Midbrain (tissue), 1 donor: ENCODE measurements at places on chromosomes 7 and 10.

GRCh38 chr10:123485341-123485960 is 180.7 kb upstream of the GPR26 start:
- DNase-seq = no peak

DNA sequence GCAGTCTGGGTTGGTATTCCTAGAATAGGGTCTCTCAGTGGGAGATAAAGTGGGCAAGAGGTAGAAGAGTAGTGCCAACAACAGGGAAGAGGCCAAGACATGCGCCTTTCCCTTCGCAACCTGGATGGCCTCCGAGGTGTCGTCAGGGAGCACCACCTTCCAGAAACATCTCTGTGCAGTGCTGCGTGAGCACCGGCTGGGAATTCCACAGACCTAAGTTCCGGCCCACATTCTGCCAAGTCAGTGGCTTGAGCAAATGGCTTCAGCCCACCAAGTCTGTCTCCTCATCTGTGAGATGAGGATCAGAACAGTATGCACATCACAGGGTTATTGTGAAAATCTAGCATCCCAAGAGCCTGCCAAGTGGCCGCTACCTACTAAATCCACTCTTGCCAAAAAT is 40.6 kb downstream of the CCDC3 start:
- no peak for DNase-seq

DNA sequence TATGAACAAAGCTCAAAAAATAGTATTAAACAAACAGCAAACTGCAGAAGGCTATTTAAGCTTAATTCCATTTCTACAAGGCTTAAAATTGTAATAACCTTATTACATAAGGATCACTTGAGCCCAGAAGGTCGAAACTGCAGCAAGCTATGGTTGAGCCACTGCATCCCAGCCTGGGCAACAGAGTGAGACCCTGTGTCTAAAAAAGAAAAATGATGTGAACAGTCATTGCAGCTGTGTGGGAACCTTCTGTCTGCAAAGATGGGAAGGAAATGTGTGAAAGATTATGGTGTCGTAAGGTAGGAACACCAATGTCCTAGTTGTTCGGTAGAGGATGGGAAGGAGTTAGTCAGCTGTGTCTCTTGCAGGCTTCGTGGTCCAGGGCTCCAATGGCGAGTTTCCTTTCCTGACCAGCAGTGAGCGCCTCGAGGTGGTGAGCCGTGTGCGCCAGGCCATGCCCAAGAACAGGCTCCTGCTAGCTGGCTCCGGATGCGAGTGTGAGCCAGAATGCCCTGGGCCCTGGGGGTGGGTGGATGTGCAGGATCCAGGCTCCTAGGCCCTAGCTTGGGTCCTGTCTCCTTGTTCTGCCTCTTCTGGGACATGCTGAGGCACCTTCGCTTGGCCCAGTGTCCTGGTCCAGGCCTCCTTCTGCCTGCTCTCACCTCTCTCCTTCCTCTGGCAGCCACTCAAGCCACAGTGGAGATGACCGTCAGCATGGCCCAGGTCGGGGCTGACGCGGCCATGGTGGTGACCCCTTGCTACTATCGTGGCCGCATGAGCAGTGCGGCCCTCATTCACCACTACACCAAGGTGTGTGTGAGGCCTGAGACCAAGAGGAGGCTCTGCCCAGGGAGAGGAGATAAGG is 9.1 kb downstream of the C10orf62 start:
- DNase-seq = no peak

GRCh38 chr10:22635650-22636049 is 78.7 kb downstream of the PIP4K2A start:
- DNase-seq = no peak

DNA sequence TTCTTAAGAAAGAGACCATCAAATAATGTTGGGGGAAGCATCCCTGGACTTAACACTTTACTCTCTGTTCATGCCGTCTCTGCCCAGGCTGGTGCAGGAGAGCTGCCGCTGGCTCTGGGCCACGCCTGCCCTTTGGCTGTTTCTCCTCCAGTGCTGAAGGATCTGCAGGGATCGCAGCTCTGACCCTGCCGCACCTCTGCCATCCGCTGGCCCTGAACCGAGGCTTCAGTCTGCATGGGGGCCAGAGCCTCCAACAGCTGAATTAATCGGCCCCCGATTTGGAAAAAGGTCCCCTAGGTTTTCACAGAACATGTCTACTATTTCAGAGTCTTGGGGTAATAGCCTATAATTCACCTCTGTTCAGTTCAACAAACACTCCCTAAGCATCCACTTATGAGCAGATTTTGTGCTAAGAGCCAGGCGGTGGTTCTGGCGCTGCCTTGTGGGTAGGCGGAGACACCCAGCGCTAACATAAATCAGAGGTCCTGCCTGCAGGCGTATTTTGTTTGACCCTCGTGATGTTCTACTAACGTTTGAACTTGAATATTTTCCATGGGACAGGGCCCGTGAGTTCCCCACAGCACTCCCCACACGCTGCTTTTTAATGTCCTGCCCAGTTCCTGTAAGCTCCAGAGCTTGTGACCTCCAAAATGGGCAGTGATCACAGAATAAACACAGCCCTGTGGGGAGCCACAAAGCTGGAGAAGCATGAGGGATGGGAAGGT is 99.0 kb downstream of the DYNC2I1 start:
- DNase-seq = no peak

DNA sequence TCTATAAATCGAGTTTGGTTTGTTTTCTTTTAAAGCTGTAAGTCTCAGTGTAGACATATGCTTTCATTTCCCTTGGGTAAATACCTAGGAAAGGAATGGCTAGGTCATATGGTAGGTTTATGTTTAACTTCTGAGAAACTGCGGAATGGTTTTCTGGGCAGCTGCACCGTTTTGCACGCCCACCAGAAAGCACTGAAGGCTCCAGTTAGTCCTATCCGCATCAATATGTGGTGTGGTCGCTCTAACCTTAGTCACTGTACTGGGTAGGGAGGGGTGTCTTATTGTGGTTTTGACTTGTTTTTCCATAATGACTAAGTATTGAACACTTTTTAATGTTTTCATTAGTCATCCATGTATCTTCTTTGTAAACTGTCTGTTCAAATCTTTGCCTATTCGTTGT is 279.5 kb upstream of the AKR1E2 start:
- no peak for DNase-seq

DNA sequence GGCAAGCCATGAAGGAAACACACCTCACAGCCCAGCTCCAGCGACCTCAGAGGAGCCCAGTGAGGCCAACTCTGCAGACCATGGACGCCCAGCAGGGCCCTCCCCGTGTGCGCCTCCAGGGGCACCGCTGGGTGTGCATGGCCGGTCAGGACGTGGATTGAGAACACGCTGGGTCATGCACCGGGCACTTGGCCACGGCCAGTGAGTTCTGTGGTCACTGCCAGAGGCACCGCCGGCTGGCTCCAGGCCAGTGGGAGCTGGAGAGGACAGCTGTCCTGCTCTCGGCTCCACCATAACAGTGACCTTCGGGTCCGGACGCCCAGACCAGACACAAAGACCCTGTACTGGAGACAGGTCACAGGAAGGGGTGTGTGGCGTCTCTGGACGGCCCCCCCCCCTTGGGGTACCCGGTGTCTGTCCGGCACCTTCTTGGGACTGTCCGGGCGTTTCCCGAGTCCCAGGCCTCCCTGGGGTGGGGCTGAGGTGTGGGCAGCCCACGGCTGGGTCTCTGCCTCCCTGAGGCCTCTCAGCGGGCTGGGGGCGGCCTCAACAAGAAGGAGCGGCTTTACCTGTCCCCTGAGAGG is 50.4 kb upstream of the NKX6-2 start:
- DNase-seq = no peak

- DNase-seq = no peak
Measured at GRCh38 chr10:66799474-66799873, 126.4 kb upstream of the LRRTM3 start.

- DNase-seq = no peak
Measured at GRCh38 chr10:24448351-24448999, 239.5 kb downstream of the KIAA1217 start.

GRCh38 chr7:114375907-114376306 is 38.7 kb upstream of the FOXP2 start:
- DNase-seq = no peak

DNA sequence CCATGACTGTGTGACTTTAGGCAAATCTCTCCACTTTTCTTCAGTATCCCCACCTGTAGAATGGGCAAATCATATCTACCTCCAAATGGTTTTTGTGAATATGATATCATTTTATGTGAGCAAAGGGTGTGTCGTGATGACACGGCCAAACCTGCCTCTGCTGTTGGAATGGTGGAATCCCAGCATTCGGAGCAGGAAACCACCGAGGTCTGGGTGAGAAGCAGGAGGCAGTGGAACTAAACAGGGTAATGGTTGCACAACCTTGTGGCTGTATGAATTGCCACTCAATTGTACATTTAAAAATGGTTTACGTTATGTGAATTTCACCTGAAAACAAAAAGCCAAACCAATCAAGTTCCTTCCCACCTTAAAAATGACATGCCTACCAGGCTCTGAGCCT is 131.4 kb upstream of the ZMIZ1 start:
- no peak for DNase-seq

- DNase-seq = no peak
Measured at GRCh38 chr10:124715439-124715838, 28.7 kb downstream of the FAM53B start.

DNA sequence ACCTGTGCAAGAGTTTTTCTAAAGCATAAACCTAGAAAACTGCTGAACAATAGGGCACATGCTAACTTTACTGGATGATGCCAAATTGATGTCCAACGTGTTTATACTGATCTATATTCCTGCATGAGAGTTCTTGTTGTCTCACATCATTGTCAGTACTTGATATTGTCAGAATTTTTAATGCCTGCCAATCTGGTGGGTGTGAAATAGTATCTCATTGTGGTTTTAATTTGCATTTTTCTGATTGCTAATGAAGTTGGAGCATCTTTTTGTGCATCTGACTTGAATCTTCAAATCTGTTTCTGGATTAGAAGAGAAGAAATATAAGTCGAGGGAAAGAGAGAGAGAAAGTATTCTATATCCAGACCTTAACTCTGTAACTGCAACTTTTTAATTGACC is 309.8 kb upstream of the KIAA1217 start:
- DNase-seq = no peak

DNA sequence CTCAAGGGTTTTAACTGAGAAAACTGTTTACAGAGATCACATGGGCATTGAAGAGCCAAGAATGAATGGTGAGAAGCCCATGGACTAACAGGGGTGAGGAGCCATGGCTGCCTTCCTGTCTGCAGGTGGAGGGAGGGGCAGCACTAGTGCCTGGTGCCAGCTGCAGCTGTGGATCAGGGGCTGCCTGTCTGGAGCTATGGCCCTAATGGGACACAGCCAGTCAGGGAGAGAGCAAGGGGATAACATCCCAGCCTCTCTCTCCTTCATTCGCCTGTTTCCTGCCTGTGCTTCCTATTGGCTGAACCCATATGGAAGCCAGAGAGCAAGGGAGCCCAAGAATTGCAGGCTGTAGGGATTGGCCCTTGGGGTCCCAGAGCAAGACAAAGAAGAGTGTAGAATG is 125.8 kb upstream of the GAD2 start:
- DNase-seq = no peak

DNA sequence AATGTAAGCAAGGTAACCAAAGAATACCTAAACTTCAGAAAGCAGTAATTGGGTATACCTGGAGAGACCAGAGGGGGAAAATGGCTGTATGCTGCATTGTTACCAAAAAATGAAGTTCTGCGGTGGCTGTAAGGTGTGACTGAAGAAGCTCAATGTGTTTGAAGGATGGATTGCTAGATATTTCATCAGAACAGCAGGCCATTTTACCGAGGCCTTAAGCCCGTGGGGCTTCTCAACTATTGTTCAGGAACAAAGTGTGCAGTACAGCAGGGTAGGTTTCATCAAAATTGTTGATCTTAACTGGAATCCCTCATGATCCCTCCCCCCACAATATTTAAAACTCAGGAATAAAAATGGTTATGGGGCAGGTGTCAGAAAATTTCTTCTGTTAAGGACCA is 204.0 kb upstream of the GHITM start:
- DNase-seq = no peak

DNA sequence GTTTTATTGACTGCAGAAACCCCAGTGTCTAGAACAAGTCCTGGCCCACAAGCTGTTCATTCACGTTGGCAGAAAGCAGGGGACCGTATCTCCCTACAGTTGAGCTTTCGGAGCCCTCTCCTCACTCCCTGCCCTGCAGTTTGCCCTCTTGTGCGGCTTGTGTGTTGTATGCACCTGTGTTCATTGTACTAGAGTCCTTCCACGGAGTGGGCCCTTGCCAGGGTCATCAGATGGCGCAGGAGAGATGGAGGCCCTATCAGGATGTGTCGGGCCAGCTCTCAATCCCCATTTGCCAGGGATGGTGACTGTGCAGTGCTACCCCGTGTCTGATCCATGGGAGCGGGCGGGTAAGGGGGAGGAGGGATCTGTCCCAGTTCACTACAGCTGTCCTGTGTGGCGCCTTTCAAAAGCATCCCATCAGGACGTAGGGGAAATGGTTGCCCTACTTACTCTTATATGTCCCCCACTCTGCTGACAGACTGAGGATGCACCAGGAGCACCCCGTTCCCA is 77.4 kb upstream of the PRR15 start:
- peak; percentile 79 for DNase-seq

- no peak for DNase-seq
Measured at GRCh38 chr10:90447831-90448230, 410.0 kb downstream of the HTR7 start.

- no peak for DNase-seq
Measured at GRCh38 chr7:158606129-158606528, 18.5 kb upstream of the PTPRN2 start.

DNA sequence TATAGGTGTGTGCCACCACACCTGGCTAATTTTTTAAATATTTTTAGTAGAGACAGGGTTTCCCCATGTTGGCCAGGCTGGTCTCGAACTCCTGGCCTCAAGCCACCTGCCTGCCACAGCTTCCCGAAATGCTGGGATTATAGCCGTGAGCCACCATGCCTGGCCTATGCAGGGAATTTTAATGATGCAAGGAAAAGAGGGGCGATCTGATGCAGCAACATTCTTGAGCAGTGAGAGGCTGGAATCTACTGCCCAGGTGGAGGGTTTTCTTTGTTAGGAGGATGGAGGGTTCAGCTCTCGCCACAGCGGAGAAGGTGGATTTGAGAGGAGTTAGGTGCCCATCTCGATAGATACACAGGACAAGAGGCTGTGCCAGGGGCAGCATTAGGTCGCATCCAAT is 332.3 kb downstream of the GATA3 start:
- DNase-seq = no peak

DNA sequence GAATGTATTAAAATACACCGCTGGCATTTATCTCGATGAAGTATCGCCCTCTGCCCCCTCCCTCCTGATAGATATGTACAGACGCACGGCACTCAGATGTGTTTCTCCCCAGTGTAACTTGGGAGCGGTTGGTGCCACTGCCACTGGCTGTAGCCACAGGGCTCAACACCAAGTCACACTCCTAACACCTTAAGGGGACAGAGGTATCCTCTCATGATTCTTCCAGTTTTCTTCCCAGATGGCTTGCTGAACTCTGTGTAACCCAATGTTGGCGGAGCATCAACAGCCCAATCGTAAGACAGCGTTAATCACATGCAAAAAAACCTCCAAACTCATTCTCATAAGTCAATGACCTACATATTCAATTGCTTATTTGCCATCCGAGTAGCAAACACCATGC is 35.5 kb downstream of the CTBP2 start:
- DNase-seq = no peak

GRCh38 chr10:69344591-69345252 is 66.4 kb downstream of the HK1 start:
- no peak for DNase-seq

GRCh38 chr10:112732277-112732921 is 217.6 kb upstream of the TCF7L2 start:
- DNase-seq = peak; percentile 24
